NCI-H446 (cell line): ENCODE measurements at places on chromosomes 7 and 10.

GRCh38 chr7:38753347-38753746 lies 122.2 kb upstream of the AMPH start:
- DNase-seq, result no peak

- DNase-seq, result no peak
Measured at GRCh38 chr7:145978769-145979168, 137.8 kb upstream of the CNTNAP2 start.

DNA sequence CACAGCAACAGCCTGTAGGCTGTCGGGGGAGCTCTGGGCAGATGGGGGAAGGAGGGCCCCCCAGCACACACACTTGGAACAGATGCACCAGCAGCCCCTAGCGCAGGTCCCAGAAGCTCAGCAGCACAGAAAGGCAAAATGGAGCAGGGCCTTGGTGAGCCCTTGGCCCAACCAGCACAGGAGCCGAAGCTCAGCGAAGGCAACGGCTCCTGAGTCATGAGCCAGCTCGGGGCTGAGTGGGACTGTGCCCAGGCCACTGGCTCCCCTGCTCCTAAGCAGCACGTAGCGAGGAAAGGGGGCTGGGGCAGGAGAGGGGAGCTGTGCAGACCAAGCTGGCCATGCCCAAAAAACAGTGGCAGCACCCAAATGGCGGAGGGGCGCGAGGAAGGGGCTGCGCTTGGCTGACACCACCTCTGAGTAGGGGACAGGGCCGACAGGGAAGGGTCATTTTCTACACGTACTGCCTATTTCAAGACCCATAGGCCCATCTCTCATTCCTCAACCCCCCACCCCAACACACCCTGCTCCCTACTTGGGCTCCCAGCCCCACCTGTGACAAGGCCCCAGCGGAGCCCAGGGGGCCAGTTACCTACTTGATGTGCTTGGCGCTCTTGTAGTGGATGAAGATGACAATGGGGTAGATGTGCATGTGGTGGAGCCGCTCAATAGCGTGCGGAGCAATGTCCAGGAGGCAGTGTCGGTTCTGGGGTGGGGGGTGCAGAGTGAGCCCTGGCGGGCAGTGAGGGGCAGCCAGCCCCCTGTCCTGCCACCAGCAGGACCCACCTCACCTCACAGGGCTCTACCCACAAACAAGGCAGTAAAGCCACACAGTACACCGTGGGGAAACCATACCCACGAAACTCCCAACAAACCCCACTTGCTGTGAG lies 132.1 kb downstream of the DLG5 start:
- no peak for DNase-seq

DNA sequence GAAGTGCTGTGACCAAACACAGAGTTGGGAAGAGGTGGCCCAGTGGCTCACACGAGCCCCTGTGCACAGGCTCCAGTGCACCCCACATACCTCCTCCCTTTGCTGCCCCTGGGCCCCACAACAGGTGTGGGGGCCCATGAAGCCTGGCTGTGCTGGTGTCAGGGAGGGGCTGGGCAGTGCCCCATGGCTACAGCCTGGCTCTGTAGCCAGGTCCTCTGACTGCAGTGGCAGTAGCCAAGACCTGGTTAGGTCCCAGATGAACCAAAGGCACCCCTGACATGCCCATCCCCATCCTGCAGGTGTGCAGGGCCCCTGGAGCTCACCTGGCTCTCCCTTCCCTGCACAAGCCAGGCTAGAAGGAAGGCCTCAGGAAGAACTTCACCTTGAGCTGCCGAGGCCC lies 176.3 kb downstream of the GRID1 start:
- no peak for DNase-seq

- no peak for DNase-seq
Measured at GRCh38 chr10:59633063-59633462, 76.6 kb downstream of the SLC16A9 start.

- no peak for DNase-seq
Measured at GRCh38 chr10:69419096-69419743, 2.5 kb upstream of the TACR2 start.

DNA sequence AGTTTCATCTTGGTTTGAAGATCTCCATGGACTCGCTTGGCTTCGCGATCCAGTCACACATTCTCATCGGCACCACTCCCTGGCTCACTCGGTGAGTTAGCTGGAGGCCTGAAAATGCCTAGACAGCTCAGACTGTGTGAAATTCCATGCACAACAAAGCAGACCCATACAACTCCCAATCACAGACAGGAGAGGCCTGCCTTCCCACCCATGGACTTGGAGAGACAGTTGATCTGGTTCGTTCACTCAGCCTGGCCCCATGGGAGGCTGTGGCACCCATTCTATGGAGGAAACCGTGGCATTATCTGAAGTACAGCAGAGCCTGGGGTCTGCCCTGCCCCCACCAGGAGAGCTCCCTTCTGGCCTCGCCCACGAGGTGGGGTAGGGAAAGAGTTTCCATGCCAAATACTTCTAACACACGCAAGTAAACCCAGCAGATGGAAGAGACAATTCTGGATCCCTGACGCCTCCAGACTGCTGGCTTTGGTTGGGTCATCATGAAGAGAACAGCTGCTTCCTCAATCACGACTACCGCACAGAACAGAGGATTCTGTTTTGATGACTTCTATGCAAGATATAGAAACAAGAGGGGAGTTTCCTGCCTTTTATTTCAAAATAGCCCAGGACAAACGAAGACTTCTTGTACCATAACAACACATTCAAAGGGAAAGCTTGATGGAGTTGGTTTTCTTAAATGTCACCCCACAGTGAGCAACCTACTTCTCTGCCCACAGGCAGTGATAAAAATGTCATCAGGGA lies 15.9 kb downstream of the FAM53B start:
- DNase-seq, result peak; percentile 59

- DNase-seq, result peak; percentile 67
Measured at GRCh38 chr10:130109796-130110245, 809 bp downstream of the C10orf143 start.

- DNase-seq, result no peak
Measured at GRCh38 chr10:33841678-33842077, 507.2 kb upstream of the NRP1 start.

DNA sequence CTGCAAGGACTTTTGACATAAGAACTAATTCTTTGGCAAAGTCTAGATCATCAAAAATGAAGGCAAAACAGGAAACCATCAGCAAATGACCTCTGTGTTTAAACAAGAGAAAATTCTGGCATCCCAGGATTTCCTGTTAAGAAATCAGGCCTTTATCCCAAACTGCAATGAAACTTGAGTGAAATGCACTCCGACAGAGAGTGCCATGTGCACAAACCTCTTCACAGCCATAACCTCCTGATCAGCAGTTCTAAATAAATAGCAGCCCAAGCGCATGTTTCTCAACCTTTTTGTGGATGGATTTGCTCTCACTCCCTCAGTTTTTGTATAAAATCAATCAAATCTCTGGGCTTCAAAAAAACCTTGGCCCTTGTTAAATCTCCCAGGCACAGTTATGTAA lies 107.7 kb upstream of the EEPD1 start:
- DNase-seq, result no peak

GRCh38 chr7:132618271-132618955 lies 42.1 kb upstream of the PLXNA4 start:
- no peak for DNase-seq

- DNase-seq, result peak; percentile 22
Measured at GRCh38 chr7:124429923-124430322, 335.7 kb downstream of the GPR37 start.

DNA sequence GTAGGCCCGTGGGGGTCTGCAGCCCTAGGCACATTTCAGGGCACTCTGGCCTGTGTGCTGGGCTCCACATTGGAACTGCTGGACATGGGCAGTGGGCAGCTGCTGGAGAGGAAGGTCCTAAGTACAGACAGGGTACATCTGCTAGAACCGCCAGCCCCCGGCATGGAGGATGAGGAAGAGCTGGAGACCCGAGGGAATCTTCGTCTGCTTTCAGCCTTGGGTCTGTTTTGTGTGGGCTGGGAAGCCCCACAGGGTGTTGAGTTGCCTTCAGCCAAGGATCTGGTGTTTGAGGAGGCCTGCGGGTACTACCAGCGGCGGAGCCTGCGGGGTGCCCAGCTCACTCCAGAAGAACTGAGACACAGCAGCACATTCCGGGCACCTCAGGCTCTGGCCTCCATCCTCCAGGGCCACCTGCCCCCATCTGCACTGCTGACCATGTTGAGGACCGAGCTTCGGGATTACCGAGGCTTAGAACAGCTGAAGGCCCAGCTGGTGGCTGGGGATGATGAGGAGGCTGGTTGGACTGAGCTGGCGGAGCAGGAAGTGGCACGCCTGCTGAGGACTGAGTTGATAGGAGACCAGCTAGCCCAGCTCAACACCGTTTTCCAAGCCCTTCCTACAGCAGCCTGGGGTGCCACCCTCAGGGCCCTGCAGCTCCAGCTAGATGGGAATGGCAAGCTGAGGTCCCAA lies 1.4 kb downstream of the HPS6 start:
- no peak for DNase-seq

GRCh38 chr7:29196191-29196590 lies 1.6 kb downstream of the CHN2 start:
- no peak for DNase-seq

DNA sequence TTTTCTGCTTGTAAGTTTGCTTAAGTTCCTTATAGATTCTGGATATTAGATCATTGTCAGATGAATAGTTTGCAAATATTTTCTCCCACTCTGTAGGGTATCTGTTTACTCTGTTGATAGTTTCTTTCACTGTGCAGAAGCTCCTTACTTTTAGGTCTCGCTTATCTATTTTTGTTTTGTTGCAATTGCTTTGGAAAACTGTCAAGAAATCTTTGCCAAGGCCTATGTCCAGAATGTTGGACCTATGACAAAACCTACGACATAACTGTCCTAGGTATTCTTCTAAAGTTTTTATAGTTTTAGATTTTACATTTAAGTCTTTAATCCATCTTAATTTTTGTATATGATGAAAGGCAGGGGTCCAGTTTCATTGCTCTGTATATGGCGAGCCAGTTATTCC lies 27.4 kb downstream of the COA1 start:
- DNase-seq, result no peak

- DNase-seq, result no peak
Measured at GRCh38 chr10:110488332-110488681, 9.4 kb upstream of the DUSP5 start.

DNA sequence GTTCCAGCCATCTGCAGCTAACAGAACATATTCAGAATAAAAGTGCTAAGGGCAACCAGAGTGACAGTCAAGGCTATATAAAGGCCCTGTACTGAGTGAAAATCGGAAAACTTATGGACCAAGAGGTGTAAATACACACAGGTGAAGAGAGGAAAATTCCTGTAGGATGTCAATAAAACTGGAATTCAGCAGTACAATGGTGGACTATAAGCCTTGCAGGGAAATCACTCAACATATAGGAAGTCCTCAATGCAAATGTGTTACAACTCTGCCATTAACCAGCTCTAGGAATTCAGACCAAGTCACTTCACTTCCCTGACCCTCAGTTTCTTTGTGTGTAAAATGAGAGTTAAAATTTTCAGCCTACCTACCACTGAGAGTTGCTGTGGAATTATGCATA lies 7.7 kb downstream of the USP6NL start:
- DNase-seq, result no peak

GRCh38 chr10:97159646-97160305 lies 26.0 kb downstream of the SLIT1 start:
- no peak for DNase-seq

GRCh38 chr7:37117292-37117691 lies 331.4 kb downstream of the ELMO1 start:
- no peak for DNase-seq

DNA sequence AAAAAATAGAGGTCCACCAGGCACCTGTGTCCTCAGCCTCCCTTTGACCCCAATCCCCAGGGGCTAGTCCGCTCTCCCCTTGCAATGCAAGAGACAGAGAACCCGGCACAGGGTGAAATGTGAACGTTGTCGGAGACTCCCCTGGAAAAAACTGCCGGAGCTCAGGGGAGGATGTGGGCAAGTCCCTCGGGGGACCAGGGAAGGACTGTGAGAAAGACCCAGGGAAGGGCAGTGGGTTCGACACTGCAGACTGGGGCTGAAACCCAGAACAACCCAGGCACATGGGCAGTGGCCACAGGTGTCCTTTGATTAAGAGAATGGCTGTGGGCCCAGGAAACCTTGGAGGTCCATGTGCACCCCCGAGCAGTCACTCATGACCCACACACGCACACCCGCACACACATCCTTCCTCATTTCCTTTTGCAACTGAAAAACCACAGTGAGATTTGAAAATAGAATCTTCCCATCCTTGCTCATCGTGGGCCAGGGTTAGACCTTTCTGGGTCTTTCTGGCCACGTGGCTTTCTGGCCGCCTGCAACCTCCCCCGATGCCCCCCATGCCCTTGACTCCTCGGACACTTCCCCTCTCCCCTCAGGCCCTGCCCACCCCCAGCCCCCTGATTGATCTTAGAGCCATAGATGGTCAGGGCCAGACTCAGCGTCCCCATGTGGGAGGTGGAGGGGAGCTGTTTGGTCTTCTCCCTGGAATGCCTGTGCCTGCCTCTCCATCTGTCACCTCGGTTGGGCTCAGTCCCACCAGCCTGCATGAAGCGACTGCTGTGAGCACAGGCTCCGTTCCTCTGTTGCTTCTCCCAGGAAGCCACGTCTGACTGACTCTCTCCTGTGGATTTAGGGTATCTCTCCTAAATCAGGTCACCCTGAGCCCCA lies 7.9 kb downstream of the LAT2 start:
- no peak for DNase-seq

DNA sequence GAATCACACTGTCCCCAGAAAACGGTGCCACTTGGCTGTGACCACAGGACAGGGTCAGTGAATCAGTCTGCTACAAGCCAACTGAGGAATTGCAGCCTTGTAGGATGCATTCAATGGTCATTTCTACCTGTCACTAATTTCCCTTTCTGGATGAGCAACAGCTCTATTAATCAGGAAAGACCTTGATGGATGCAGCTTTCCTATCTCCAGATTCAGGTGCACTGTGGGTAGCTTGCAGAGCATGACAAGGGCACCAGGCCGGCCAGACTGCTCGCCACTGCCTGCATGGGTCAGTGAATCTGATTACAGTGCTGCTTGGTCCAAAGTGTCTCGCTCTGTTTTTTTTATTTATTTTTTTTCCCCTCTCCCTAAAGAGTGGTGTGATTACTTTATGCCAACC lies 506.8 kb upstream of the AUTS2 start:
- no peak for DNase-seq

DNA sequence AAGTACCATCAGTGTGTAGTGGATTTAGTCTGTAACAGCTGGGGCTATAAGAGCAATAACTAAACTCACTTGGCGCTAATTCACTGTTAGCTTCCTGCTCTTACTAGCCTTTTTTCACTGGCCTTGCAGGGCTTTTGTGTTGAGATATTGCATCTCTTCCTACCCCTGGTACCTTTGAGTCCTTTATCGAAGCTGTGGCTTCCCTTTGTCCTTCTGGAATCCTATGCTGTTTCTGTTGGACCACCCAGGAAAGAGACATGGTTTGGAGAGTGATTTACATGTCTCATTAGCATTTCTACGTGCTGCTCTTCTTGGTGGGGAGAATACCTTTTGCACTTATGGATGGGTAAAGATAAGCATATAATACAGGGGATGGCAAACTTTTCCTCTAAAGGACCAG lies 103.8 kb downstream of the MLLT10 start:
- no peak for DNase-seq

GRCh38 chr7:135879233-135879632 lies 97.9 kb downstream of the MTPN start:
- no peak for DNase-seq
